ENCODE measurements at places on chromosomes 1 and 21.
A peak's percentile ranks its signal among the peaks of the same experiment; 100 is the strongest.

DNA sequence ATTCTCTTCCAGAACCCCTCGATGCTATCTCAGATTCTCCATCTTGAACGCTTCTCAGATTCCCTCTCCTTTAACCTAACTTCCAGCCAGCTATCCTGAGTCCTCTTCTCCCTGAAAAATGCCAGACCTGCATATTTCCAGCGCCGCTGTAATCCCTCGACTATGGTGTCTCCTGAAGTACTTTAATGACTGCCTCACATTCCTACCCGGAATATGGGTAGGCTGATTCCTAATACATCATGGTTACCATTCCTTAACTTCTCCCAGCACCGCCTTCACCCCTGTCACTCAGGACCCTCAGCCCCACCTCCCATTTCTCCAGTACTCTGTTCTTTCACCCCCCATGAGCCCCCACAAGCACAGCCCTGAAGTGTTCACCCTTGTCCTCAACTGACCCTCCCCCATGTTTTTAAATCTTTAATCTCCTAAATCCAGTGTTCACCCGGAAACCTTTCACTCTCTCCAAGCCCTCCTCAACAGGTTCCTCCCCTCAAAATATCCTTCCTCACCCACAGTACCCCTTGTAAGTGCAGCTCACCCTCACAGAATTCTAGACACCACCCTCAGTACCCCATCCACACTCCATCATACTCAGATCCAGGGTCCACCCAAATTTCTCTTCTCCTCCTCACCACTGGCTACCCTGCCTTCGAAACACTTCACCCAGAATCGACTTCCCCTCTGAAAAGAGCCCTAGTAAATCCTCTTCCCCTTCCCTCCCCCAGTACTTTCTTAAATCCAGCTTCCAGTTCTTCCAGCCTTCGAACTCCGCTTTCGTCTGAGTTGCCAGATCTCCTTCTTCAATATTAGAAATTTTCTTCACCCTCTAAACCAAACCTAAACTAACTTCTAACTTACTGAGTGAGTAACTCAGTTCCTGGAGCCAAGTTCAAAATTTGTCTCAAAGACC lies 922 bp downstream of the CPT2 start:
- DNase-seq = no peak

- no peak for DNase-seq
Observed at GRCh38 chr1:3074297-3074741, 5.3 kb downstream of the PRDM16 start.

GRCh38 chr1:87683196-87683956 lies 354.7 kb downstream of the LMO4 start:
- DNase-seq = peak; percentile 36

GRCh38 chr1:224736619-224737352 lies 120.7 kb downstream of the CNIH3 start:
- peak; percentile 86 for DNase-seq

DNA sequence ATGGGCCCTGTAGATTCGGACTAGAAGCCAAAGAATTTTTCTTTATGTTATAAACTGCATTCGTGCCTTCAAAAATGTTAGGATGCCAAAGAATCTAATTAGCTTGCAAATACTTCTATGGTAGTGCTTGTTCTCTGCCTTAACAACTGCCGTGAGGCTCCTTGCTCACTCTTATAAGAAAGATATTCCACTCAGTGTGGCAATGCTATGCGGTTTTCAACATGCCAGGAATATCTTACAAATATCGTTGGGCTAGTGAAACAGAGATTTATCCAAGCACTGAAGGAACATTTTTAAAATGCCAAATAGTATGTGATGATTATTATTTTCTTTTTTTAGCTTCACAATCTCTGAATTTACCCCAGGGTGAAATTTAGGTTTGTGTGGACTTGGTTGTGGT lies 198.2 kb downstream of the GREM2 start:
- DNase-seq = no peak

- no peak for DNase-seq
Observed at GRCh38 chr1:56658254-56658653, 13.1 kb downstream of the PRKAA2 start.

- peak; percentile 35 for DNase-seq
Observed at GRCh38 chr1:7218210-7218832, 433.1 kb downstream of the CAMTA1 start.

- no peak for DNase-seq
Observed at GRCh38 chr1:83967336-83967735, 31.6 kb downstream of the TTLL7 start.

GRCh38 chr21:40706806-40707655 lies 139.9 kb downstream of the DSCAM start:
- no peak for DNase-seq

- no peak for DNase-seq
Observed at GRCh38 chr1:22789356-22789994, 78.8 kb downstream of the EPHB2 start.

DNA sequence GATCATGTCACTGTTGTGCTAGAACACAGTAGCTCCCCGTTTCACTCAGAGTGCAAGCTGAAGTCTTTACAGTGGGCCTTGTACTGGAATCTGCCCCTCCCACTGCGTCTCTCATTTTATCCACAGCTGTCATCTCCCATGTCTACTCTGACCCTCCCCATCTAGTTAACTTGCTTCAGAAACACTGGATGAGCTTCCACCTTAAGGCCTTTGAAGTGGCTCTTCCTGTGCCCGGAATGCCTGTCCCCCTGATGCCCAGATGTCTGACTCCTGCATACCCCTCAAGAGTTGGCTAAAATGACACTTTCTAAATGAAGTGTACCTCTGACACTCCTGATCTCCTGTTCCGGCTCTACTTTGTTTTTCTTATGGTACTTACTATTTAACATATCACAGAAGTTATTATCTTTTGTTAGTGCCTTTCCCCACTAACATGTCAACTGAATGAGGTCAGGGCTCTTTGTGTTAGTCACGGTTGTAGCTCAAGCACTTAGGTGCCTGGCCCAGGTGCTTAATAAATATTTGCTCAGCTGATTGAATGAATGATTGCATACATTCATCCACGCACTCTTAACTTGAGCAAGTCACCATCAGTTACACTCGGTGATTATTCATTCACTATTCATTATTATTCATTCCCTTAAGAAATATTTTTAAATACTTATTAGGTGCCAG lies 13.3 kb downstream of the ARV1 start:
- no peak for DNase-seq

GRCh38 chr1:7526867-7527732 lies 244.0 kb upstream of the VAMP3 start:
- DNase-seq = no peak

GRCh38 chr1:156251527-156251926 lies 3.7 kb upstream of the PAQR6 start:
- peak; percentile 72 for DNase-seq

GRCh38 chr1:230495891-230496385 lies 69.8 kb upstream of the PGBD5 start:
- DNase-seq = no peak

GRCh38 chr21:17128132-17128531 lies 384.7 kb upstream of the CXADR start:
- DNase-seq = no peak

DNA sequence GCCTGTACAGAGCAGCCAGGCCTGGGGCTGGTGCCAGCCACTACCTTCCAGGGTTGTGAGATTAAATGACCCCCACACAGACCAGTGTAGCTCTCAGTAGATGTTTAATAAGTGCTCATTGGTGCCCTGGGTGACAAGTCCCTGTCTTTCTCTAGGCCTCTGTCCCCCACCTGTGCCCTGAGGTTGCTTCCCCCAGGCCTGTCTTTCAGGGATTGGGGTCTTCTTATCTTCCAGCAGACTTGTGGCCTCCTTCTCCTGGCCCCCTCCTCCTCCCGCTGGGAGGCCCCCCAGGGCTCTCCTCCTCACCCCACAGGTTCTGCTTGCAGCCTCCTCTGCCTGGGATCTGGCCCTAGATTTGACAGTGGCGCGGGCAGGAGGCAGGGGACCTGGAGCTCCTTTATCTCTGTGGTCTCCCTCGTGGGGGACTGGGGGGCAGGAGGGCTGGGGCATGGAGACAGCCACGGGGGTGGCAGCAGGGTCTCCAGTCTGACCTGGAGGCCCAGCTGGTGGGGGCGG lies 40.3 kb downstream of the EPHA2 start:
- DNase-seq = no peak

- DNase-seq = peak; percentile 93
Observed at GRCh38 chr1:69123486-69123885, 444.2 kb upstream of the LRRC7 start.

DNA sequence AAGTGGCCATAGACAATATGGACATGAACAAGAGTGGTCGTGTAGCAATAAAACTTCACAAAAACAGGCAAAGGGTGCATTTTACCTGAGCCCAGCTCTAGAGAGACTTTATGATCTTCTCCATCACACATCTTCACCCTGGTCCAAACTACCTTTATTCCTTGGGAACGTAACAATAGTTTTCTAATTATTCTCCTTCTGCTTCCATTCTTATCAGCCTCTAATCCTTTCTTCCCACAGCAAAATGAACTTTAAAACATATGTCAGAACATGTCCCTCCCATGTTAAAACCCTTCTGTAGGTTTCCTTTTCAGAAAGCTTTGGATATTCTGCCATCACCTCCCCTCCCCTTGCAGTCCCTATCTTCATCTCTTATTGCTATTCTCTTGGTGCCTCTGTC lies 395.2 kb upstream of the PLXNA2 start:
- DNase-seq = no peak

- no peak for DNase-seq
Observed at GRCh38 chr1:101145449-101145820, 91.4 kb upstream of the S1PR1 start.

GRCh38 chr1:27001570-27002360 lies 8.3 kb downstream of the TRNP1 start:
- peak; percentile 86 for DNase-seq

DNA sequence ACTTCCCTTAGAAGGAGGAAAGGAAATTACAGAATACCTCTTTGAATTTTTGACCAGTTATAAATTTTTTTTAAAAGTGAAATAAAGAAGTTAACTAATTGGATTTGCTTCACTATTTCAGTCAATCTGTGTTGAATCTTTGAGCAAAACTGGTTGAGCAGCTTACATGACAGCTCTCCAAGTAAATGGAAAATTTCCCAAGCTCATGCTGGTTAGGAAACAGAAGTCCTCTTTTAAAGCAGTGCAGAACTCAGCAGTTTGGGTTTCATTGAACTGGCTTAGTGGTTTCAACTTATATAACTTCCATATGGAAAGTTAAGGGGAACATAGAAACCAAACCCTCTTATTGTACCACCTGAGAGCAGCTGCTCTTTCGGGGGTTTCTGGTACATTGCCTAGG lies 250.5 kb downstream of the PDE4B start:
- peak; percentile 20 for DNase-seq

DNA sequence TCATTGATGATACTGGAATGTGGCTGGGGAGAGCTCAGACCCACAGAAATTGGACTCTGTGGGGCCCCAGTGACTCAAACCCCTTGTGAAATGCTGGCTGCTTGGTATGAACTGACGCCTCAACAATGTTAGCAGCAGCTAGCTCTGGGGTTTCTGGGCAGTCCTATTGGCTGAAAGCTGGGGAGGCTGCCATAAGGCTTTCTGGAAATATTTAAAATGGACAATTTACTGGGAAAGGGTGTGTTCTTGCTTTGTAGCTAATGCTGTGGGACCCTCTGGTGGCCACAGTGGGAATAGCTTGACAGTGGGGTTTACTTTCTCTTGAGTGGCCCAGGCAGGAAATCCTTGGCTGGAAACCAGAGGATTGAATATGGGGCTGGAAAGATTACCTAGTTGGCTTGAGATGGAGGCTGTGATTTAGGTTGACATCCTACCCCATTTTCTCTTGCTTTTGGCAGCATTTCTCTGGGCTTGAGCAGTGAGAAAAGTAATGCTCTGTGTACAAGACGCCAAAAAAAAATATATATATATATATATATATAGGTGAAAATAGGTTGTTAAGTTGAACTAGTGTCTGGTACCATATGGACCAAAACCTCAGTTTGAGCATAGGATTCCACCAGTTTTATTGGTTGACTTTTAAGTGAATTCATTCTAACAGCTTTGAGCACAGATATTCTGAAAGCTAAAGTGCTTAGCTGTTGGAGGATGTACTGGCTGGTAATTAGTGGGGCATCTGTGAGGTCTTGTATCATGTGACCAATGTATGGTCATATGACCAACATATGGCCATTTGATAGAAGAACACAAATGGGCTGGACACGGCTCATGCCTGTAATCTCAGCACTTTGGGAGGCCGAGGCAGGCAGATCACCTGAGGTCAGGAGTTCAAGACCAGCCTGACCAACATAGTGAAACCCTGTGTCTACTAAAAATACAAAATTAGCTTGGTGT lies 8.2 kb upstream of the S100A10 start:
- DNase-seq = peak; percentile 86

DNA sequence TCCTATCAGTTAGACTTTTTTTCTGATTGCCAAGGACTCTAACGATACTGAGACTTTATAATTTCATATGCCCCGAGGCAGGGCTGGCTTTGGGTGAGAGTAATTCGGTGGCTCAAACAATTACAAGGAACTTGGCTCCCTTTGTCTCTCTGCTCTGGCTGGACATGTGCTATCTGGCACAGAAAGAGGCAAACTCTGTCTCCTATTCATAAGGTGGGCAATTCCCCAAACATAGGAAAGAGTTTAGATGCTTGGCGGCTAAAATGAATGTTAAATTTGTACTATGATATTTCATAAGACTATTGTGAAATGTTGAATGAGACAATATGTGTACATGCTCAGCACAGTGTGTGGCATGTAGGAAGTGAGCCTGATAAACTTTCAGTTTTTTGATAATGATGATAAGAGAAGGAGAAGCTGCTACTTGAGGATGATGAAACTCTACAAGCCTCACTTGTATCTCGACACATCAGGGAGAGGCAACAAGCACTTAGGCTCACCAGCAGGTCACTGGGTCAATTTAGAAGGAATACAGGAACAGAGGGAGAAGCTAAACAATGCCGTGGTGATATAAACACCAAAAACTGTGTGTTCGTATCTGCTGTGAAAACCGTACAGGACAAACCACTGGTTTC lies 12.6 kb upstream of the NTPCR start:
- no peak for DNase-seq

GRCh38 chr1:158354255-158354654 lies 561 bp downstream of the CD1E start:
- DNase-seq = no peak

- no peak for DNase-seq
Observed at GRCh38 chr1:84271441-84272151, 29.9 kb upstream of the SAMD13 start.

DNA sequence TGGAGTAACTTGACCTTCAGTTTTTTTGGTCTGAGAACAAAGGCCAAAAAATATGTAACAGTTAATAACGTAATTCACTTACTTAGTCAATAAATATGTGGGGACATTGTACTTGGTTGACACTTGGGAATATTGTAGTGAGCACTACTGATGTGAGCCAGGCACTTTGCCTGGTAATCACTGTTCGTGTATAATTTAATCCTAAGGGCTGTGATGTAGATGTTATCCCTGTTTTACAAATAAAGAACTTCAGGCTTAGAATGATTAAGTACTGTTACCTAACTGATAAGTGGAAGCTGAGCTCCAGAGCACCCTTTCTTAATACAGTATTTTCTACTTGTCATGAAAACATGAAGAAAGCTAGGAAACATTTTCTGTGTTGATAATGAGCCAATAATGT lies 28.0 kb downstream of the PTBP2 start:
- DNase-seq = no peak

DNA sequence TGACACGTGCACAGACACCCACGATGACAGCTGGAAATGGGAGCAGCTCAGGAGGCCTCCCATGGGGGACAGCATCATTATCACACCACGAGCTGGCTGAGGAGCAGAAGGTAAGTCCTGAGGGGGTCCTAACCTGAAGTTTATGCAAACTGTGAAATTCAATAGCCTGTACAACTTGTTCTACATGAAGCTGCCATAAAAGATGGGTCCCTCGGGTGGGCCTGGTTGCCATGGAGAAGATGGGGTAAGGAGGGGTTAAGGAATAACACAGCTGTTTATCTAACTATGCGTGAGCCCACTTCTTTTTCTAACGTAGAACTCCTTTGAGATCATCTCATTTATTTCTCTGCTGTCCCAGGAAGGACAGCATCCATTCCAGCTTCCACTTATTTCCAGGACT lies 163.4 kb upstream of the CD34 start:
- DNase-seq = no peak
